Stimulated activated CD4-positive, alpha-beta T cell treated with anti-CD3 and anti-CD28 coated beads, Interleukin-1b, Interleukin-23, amount 100 ng/mL, for 24 hours (primary cell): ENCODE measurements at places on chromosomes 11 and 22.

- DNase-seq, result no peak
Observed at GRCh38 chr22:37414288-37414687, 13.0 kb downstream of the ELFN2 start.

- DNase-seq, result no peak
Observed at GRCh38 chr11:103202048-103202651, 92.9 kb downstream of the DYNC2H1 start.

GRCh38 chr11:44167046-44167445 is 71.6 kb downstream of the EXT2 start:
- no peak for DNase-seq

GRCh38 chr11:31875866-31876560 is 64.9 kb upstream of the PAX6 start:
- no peak for DNase-seq
